Stromal cell of bone marrow (primary cell): ENCODE measurements at places on chromosomes 7 and 10.

- no peak for DNase-seq
Measured at GRCh38 chr7:71594736-71595135, 462.8 kb downstream of the GALNT17 start.

GRCh38 chr7:117937753-117938483 lies 64.7 kb upstream of the CTTNBP2 start:
- no peak for DNase-seq

GRCh38 chr7:146961617-146962016 lies 845.0 kb downstream of the CNTNAP2 start:
- peak; percentile 89 for DNase-seq

- no peak for DNase-seq
Measured at GRCh38 chr10:130428936-130429335, 292.7 kb downstream of the GLRX3 start.

- DNase-seq: no peak
Measured at GRCh38 chr10:7697426-7697825, 5.7 kb upstream of the ITIH2 start.

GRCh38 chr10:71079761-71080380 lies 132.5 kb upstream of the UNC5B start:
- DNase-seq: no peak

GRCh38 chr7:116541951-116542350 lies 17.1 kb downstream of the CAV1 start:
- DNase-seq: no peak

DNA sequence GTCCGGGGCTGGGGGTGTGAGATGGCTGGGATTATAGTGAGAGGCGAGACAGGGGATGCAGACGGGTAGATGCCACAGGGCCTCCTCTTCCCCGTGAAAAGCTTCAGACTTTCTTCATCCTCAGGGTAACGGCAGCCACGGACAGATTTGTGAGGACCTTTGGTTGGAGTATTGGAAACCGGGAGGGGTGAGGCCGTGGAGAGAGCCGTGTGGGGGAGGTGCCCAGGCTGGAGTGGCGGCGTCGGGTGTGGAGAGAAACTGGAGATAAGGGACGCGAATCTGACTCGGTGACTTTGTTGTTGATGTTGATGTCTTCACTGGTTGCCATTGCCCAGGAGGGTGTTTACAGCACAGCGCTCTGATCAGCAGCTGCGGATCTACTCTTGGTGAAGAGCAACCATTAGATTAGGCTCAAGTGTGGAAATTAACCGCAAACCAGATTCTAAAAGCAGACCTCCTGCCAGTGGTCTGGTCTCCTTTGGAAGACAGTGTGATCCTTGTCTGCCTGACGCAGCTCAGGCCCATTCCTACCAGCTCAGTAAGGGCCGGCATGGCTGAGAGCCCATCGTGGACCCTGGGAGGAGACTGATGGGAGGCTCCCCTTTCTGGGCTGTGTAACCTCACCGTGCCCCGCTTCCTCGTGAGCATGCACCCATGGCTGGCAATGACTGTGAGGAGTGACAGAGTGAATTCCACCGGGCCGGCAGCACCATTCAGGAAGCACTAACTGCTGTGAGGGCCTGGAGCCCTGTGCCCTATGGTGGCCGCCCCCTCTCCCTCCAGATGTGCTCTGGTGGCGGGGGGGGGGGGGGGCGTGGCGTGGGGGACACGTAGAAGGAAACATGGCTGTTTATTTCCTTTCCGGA lies 90.3 kb downstream of the INPP5A start:
- DNase-seq: no peak

DNA sequence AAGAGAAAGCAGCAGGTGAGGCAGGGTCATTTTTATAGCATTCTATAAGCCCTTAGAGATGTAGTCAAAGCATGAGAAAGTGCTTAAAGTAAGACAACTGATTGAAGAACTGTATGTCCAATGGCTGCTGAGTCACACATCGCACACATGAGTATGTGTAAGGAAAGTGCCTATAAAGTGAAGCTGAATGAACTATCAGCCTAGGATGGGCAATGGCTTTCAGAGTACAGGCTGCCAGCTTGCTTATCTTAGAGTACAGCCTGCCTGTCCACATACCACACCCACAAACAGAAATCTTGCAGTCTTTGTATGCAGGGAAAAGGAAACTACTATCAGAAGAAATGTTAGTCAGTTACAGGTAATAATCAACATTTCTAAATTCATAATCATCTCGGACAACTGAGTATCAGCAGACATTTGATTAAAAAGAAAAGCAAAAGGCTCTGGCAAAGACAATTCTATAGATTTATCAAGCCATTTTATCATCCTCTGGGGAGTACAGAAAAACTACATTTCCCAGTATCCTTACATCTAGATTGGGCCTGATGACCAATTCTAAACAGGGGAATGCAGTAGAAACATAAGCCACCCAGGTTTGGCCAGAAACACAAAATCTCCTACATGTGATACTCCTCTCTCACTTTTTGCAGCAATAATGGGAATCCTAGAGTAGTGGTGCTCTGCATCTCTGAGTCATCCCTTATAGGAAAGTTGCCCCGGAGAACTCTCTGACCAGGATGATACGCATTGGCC lies 16.2 kb upstream of the EPHB6 start:
- DNase-seq: no peak

GRCh38 chr10:11682851-11683250 lies 59.3 kb upstream of the ECHDC3 start:
- no peak for DNase-seq

DNA sequence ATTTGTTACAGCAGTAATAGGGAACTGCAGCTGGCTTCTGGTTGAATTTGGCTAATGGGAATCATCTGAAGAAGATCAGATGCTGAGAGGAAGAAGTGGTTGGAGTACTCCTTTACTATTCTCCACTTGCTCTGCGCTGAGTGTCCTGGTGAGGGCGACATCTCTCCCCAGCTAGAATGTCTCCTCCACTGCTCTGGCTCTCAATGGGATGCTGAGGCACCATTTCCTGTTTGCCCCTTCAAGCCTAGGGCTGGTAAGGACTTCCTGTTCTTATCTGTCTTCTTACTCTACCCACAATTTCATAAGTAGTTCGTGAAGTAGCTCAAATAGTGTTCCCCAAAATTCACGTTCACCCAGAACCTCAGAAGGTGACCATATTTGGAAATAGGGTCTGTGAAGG lies 43.2 kb upstream of the TES start:
- no peak for DNase-seq

DNA sequence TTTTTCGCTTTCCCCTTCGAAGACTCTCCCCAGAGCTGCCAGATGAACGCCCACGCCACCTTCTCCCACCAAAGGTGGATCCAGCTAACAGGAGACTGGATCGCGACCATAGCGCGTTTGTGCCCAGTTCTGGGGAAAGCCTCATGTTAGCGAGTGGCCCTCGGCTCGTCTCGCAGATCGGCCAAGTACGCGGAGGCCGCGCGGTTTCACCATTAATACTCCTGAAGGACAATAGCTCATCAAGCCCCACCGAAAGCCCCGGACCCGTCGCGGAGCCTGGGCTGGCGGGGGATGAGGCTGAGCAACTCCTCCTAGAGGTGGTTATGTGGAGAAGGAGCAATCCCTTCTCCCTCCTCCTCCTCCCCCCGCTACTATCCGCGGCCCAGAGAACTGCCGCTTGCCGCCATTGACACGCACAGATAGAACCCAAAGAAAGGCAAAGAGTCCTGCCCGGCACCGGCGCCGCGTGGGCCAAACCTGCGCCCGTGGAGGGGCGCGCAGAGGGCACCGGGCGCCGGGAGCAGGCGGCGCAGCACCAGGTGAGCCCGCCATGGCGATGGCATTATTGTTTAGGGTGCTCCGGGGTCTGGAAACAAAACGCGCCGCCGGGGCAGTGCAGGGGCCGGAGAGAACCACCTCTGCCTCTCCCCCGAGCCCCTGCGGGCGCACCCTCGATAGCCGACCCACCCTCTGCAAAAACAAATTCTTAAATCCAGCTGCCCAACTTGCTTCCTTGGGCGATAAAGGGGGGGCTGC lies at the start of gene MACROH2A2:
MACROH2A2 (plus strand) TSS at position 385 of the 756 bp plus-strand sequence. CDS start 22,813 bp downstream, outside the sequence.
- DNase-seq: peak; percentile 63

DNA sequence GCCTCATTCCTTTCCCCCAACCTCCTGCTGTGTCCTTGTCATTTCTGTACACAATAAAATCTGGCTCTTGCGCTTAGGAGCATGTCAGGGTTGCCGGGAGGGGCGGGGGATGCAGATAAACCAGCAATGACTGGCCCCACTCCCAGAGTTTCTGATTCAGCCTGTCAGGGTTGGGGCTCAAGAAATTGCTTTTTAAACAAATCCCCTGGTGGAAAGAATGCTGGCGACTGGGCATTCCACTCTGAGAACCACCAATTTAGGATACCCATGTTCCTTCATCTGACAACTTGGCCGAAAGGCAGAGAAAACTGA lies 376.4 kb downstream of the TCERG1L start:
- DNase-seq: no peak

DNA sequence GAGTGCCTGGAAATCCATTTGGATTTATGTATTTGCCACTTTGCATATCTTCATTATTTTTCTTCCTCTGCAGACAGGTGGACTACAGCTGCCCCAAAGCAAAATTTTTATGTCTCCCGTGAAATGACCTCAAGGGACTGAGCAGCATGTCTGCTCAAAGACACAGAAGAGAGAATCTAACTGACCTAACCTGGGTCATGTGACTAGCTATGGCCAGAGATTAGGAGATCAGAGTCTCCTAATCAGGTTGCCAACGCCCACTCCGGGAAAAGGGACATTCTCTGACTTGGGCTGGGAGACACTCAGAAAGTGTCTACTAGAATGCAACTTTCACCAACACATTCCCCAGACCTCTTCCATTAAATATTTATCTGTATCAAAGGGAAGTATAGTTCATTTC lies 2.5 kb upstream of the BAMBI start:
- no peak for DNase-seq

- no peak for DNase-seq
Measured at GRCh38 chr10:26665080-26666048, 32.1 kb upstream of the PDSS1 start.

DNA sequence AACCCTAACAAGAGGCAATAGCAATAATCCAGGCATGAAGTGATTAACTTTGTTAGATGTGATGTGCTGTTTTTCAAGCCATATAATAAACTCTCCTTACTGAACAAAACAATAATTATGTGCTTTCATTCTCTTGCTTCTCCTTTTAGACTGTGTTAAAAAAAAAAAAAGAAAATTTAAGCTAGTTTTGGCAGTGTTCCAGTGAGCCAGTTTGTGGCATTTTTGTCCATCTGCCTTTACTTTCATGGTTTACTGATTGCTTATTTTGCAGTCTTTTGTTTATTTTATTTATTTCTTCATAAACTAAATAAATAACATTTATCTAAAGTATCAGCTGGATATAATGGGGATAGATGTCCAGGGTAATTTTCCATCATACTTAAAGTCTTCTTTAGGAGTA lies 625.3 kb downstream of the CNTNAP2 start:
- DNase-seq: no peak

GRCh38 chr10:97736403-97736901 lies 476 bp upstream of the ZFYVE27 start:
- no peak for DNase-seq

GRCh38 chr7:154342971-154343633 lies 290.9 kb downstream of the DPP6 start:
- no peak for DNase-seq

- DNase-seq: no peak
Measured at GRCh38 chr7:38280000-38280399, 6.6 kb upstream of the TARP start.

GRCh38 chr10:66654861-66655260 lies 271.0 kb upstream of the LRRTM3 start:
- no peak for DNase-seq

- DNase-seq: no peak
Measured at GRCh38 chr10:132844069-132844809, 58.3 kb upstream of the NKX6-2 start.

GRCh38 chr10:123488436-123488835 lies 177.7 kb upstream of the GPR26 start:
- DNase-seq: no peak

- no peak for DNase-seq
Measured at GRCh38 chr7:135156290-135156689, 8.4 kb downstream of the TMEM140 start.

- DNase-seq: no peak
Measured at GRCh38 chr10:13822490-13822889, 235.7 kb downstream of the PRPF18 start.

GRCh38 chr7:148014001-148014400 lies 576.6 kb upstream of the C7orf33 start:
- no peak for DNase-seq

GRCh38 chr7:20395511-20395910 lies 64.8 kb downstream of the ITGB8 start:
- DNase-seq: no peak

GRCh38 chr7:142445019-142445686 lies 187.3 kb upstream of the PRSS58 start:
- no peak for DNase-seq

- no peak for DNase-seq
Measured at GRCh38 chr10:102234888-102235597, 6.3 kb downstream of the PITX3 start.

DNA sequence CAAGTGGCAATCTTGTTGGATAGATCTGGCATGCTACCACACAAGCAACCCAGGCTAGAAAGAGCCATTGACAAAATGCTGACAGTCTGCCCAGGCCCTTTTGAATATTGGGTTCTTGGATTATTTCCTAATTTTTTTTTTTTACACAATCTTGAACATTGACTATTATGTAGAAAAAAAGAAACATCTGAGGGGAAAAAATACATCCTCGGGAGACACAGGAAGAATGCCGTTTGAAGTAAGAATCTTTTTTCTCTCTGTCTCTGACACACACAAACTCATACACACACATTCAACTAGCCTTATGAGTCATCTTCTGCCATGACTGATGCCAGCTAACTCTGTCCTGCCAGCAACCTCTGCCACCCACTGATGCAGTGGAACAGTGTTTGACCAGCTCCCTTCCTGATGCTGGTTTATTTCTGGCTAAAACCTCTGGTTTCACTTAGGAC lies 47.2 kb downstream of the SORBS1 start:
- peak; percentile 36 for DNase-seq

GRCh38 chr10:68406111-68406814 lies 814 bp downstream of the RUFY2 start:
- peak; percentile 31 for DNase-seq

DNA sequence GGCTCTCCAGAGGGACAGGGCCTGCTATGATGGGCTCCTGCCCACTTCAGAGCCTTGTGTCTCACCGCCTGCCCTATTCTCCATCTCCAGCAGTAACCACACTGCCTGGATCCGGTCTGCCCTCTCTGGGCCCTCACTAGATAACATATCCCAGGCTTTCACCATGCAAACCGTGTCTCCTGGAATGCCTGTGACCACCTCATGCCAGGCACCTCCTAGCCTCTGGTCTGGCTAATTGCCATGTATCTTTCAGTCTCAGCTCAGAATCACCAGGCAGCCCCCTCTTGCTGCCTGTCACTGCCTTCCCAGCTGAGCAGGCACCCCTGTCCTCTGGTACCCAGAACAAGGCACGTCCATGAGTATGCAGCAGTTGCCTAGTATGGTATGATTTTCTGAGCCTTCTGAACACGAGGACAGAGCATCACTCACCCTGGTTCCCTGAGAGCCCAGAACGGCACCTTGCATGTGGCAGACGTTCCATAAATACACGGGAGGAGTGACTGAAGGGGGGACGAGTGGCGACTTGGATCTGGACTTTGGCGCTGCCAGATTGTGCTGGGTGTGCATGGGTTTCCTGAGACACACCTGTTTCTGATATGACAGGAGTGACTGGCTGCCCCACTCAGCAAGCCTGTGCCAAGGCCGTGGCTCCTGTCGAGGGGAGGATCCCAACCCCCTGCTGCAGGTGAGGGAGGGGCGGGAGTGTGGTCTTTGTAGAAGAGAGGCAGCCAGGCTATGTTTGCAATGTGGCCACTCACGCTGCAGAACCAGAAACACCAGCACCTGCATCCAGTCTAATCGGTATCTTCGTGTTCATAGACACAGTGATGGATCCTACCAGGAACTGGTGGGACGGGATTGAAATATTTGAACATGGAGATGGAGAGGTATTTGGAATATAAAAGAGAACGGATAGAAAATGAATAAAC lies 95.2 kb downstream of the VOPP1 start:
- no peak for DNase-seq
